ENCODE measurements at places on chromosomes 4 and X.

DNA sequence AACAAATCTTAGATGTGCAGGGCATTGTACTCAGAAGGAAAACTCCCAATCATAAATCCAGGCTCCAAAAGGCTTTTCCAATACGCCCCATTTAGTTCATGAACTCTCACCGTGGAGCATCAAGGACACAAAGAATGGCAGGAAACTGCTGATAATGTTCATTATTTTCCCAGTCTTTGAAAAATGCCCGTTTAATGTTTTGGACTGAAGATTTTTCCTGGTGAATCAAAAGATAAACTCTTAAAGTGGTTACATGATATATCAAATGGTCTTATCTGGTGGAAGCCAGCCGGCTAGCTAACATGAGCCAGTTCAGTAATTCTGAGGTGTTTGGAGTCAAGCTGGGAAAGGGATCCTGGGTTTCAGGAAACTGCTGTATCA is 62.1 kb upstream of the AP1S2 start:
- DNase-seq, result no peak

- DNase-seq, result no peak
These were observed 13.6 kb upstream of the SEPTIN6 start for GRCh38 chrX:119706616-119707015.

DNA sequence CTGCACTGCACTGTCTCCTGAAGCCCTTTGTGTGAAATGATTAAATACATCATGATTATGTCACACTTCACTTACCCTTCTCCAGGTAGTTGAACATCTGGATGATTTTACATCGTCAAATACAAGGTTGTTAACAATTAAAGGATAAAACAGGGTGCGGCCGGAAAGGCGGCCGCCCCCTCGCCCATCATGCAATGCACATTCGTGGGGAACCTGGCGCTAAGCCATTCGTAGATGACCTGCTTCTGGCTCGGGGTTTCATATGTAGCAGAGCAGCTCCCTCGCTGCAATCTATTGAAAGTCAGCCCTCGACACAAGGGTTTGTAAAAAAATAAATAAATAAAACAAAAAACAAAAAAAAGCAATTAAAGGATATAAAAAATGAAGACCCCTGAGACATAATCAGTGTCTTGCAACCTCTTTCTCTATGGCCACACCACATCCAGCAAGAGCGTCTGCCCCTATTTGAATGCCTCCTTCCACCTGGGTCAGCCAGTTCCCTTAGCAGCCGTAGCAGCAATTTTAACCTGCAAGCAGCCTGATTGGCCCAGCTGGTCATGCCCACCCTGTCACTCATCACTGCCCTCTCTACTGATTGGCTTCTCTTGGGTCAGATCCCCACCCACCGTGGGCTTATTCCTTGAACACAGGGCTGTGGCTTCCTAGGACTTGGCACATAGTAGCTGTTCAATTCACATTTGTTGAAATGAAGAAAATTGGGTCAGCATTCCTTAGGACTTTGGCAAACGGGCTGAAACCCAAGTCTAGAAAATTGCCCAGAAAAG is 147.8 kb upstream of the PSAPL1 start:
- no peak for DNase-seq

DNA sequence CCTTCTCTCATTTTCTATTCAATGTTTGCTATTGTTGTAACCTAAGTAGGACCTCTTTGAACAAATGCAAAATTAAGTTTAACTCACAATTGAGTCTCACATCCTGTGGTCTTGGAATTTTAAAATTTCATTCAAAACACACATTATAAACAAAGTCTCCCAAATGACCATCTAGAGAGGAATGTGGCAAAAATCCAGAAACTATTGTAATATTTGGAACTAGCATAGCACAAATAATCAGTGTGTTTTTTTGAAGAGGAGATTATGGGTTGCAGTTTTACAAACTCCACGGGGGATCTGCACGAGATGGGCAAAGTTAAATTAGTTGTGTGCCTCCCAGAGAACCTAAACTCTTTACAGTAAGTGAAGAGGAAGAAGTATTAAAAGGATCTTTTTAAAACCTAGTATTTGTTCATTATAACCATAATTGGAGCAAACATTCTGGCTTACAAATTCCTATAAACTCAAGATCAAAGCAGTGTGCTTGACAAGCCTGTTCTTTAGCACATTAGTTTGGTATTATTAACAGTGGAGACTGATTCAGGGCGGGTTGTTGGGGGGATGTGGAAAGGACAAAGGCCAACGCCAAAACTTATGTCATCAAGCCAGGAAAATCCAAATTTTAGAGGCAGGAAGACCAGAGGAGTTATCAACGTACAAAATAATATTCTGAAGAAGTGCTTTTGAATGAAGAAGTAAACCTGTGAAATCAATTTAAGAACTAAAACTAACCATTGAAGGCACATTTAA is 22.4 kb upstream of the RBPJ start:
- no peak for DNase-seq
